ENCODE measurements at places on chromosomes 6 and 20. TPM values are rescaled to one million over a fixed set of nuclear protein-coding genes. Genes with fewer than 3 reads are reported as not detected.

The CCDC170 gene
- 0.56 TPM for polyA plus RNA-seq

The APOBEC2 gene
- 891 TPM for polyA plus RNA-seq

The NOX3 gene
- not detected for polyA plus RNA-seq

The OXT gene
- 0.92 TPM for polyA plus RNA-seq

Measured in muscle of leg (tissue), 16 donors.